Activated naive CD4-positive, alpha-beta T cell treated with anti-CD3 and anti-CD28 coated beads, Interleukin-2, amount 50 U/mL, for 72 hours (primary cell): ENCODE measurements at places on chromosomes 11 and 22. TPM values are rescaled to one million over a fixed set of nuclear protein-coding genes. Genes with fewer than 3 reads are reported as not detected.

GRCh38 chr11:125724125-125724524 lies 22.0 kb upstream of the PATE1 start:
- no peak for DNase-seq

DNA sequence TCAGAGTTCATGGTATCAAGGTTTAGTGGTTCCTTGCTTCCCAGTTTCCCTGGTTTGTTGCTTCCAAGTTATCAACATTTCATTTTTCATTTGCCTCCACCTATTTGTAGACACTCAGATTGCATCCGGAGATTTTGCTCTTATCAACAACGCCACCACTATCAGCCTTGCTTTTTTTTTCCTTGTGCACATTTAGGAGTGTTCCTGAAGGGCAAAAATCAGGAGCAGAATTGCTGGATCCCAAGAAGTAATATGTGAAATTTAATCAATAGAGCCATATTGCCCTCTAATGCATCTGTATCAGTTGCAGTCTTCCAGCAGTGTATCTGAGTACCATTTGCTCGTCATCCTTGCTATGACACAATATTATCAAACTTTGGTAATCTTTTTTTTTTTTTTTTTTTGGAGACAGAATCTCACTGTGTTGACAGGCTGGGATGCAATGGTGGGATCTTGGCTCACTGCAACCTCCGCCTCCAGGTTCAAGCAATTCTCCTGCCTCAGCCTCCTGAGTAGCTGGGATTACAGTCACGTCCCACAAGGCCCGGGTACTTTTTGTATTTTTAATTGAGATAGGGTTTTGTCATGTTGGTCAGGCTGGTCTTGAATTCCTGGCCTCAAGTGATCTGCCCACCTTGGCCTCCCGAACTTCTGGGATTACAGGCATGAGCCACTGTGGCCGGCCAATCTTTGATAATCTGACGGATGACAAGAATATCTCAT lies 42.1 kb upstream of the SEPTIN5 start:
- DNase-seq: no peak

The PKNOX2 gene
- total RNA-seq: 0.08 TPM

DNA sequence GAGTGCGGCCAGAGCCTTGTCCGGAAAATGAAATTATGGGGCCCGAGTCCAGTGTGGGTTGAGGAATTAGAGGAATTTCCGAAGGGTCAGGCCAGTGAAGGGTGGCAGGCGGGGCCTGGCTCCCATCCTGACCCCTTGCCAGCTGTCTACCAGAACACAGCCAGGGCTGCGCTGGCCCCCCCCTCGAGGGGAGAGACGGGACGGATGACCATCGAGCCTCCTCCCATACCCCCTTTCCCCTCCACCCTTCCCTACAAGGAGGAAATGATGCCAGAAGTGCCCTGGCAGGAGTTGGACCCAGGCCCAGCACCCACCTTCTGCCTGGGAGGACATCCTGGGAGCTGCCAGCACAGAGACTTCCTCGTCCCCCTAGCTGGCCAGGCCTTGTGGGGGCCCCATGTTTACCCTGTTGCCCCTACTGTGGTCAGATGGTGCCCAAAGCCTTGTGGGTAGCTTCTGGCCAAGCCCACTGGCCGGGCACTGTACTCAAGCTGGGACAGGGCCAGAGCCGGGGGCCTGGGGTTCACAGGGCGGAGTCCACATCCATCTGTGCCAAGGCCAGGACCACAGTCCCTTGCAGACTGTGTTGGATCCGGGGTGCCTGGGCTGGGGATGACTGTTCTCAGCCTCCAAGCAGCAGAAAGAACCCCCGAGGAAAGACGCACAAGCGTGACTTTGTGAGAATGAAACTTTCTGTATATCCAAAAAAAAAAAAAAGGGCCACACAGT lies 20.8 kb downstream of the ARVCF start:
- no peak for DNase-seq

GRCh38 chr11:35891096-35891495 lies 52.8 kb upstream of the LDLRAD3 start:
- no peak for DNase-seq

DNA sequence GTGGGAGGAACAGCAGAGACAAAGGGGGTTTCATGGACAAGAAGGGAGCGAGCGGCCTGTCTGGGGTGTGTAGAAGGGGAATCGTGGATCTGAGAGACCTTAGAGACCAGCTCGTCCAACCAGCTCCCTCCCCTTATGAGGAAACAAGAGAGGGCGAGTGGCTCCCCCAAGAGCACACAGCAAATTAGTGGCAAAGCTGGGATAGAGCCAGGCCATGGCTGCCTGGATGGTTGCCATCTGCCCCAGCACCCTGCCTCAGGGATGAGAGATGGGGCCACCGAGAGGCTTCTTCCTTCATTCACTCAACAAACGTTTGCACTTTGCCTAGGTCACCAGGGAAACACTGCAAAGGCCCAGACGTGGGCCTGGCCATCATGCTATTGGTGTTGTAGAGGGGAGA lies 4.1 kb downstream of the MAPK8IP1 start:
- no peak for DNase-seq

DNA sequence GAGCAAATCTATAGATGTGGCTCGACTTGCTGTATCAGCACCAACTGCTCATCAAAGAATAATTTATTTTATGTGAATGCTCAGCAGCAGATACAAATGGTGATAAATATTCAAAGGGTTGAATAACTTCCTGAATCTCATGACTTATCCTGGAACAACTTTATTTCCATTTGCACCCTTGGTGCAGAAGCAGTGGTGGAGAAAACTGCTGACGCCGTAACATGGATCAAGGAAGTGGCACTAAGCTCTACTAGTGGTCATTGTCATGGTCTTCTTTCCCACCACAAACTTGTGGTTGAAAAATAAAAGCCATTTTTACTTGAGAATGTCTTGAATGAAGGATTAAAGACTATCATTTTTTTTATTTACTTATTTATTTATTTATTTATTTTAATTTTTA lies 14.6 kb downstream of the MARK2 start:
- no peak for DNase-seq

The RASD2 gene
- total RNA-seq: 0.46 TPM
